ENCODE measurements at places on chromosomes 11 and 22.
A peak's percentile ranks its signal among the peaks of the same experiment; 100 is the strongest.

GRCh38 chr22:45776313-45776585 lies 104.6 kb downstream of the ATXN10 start:
- DNase-seq = no peak

DNA sequence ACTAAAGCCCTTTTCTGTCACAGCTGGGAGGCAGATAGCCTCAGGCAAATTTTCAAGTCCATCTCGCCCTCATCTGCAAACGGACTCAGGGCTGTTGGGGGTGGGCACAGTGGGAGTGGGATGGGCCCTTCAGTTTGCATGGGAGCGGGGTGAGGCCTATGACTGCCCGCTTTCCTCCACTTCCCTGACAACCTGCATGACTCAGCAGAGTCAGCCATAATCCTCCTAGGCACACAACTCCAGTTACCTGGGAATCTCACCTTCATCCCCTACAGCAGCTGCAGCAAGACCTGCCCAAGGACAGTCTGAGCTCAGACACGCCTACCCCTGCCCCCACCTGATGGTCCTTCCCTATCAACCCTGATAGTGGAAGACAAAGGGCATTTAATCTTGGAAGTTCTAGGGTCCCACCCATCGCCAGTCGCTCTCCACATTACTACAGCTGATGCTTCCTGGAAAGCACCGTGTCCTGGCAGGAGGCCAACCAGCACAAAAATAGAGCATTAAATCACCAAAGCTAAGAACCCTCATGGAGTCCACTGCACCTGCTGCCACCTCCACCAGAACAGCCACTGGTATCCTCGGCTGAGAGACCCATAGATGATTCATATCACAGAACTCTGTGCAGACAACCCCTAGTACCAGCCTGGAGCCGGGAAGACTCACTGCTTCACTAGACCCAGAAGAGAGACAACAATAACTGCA lies 319.3 kb downstream of the DCDC1 start:
- DNase-seq = no peak

- peak; percentile 35 for DNase-seq
Observed at GRCh38 chr22:41909310-41910049, 5.4 kb downstream of the SHISA8 start.

DNA sequence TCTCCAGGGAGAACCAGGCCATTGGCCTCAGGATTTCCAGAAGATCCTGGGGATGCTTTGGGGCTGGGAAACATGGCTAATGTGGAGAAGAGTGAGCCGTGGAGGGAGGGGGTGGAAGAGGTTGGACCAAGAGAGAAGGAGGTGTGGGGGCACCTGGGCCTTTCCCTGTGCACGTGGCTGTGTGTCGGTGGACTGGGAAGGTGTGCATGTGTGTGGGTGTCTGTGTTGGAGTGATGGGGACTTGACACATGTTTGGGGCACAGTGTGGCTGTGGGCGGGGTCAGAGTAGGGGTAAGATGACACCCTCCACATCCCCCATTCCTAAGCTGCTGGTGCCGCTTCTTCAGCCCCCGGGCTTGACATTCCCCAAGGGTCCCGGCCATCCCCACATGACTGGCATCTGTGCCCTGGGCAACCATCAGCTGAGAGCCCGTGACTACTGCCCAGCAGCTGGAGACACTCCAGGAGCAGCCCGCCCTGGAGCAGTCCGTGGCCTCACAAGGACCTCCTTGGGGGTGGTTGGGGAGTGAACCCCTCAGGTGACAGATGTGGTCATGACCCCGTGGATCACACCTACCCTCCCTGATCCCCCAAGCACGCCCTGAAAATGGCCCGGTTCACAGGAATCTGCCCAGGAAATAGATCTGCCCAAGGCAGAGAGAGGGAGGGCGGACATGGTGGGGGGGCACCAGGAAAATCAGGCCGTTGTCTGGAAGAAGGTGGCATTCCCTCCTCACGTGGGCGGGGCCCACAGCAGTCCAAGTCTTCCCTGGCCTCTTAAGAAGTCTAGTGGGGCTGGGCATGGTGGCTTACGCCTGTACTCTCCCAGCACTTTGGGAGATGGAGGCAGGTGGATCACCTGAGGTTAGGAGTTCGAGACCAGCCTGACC lies 34.8 kb upstream of the SOX10 start:
- DNase-seq = no peak

GRCh38 chr11:66489636-66490035 lies 9.4 kb downstream of the DPP3 start:
- no peak for DNase-seq
